NCI-H1694 (cell line): ENCODE measurements at places on chromosomes 1 and 21.

- no peak for DNase-seq
Observed at GRCh38 chr1:102834688-102835320, 273.5 kb downstream of the COL11A1 start.

DNA sequence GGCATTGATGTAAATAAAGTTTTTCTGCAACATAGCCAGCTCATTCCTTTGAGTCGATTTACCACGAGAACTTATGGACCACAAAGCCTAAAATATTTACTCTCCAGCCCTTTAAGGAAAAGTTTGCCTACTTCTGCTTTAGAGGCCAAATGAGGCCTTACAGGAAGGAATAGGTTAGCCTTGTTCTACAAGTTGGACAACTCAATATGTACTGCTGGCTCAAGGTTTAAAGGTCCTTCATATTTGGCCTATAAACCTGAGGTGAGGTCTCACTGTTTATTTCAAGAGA is 144.5 kb upstream of the DNAH14 start:
- no peak for DNase-seq

- no peak for DNase-seq
Observed at GRCh38 chr1:62371375-62371774, 52.1 kb upstream of the KANK4 start.

- DNase-seq: no peak
Observed at GRCh38 chr1:221100611-221101010, 221.4 kb downstream of the HLX start.

DNA sequence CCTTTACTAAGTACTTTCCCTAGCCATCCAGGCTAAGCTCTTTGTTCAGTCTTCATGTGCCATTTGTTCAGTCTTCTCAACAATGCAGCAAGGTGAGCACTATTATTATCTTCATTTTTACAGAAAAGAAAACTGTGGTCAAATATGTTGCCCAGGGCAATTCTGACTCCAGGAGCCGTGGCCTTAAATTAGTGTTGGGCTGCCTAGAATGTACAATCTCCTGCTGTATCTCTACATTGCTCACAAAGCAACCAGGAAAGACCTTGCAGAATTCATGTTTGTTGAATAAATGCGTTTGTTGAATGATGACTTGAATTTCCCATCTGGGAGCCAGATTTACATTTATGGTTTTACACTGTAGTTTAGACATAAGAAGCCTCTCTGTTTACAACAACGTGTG is 14.2 kb downstream of the CD101 start:
- DNase-seq: no peak

GRCh38 chr1:181152892-181153633 is 64.6 kb downstream of the IER5 start:
- no peak for DNase-seq

- no peak for DNase-seq
Observed at GRCh38 chr1:182091083-182091482, 29.6 kb upstream of the ZNF648 start.

DNA sequence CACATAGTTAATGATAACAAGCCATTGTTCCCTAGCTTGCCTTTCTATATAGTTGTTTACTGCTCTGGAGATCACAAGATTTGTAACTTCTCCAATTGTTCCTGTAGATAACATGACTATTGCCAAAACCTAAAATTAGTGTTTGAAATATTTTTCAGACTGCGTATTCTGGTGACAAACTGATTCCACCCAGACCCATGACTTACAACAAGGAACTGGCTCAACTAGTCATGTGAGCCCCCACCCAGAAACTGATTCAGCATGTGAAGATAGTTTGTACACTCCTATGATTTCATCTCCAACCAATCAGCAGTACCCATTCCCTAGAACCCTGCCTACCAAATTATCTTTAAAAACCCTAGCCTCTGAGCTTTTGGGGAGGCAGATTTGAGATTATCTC is 131.4 kb upstream of the BCL9 start:
- DNase-seq: no peak

DNA sequence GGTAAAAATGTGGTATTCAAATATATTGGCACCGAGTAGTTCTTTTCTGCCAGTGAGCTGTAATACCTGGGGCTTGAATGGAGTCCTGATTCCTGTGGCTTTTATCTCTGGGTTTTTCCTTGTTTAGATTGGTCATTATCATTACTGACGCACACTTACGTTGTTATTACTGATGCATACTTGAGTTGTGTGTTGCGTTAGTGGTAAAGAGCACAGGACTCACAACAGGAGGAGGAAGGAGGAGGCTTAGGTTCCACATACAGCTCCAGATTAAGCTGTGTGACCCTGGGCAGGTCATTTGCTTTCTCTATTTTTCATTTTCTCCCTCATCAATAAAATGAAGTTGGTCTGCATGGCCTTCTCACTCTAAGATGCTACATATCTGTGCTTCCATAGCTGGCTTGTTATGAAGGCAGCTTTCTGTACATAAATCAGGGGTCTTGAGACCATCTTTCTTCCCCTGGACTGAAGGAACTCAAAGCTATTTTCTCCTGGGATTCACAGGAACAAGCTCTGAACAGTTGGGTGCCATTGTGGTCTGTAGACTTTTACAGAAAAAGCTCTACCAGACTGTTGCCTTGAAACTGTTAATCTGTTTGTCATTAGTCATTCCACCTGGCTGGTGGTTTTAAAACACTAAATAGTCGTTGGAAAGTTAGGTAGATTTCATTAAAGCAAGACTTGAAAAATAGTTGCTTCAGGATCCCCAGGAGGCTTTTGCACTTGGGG is 5.6 kb downstream of the ARID1A start:
- no peak for DNase-seq

- DNase-seq: no peak
Observed at GRCh38 chr1:45317166-45317565, 9.5 kb upstream of the HPDL start.

DNA sequence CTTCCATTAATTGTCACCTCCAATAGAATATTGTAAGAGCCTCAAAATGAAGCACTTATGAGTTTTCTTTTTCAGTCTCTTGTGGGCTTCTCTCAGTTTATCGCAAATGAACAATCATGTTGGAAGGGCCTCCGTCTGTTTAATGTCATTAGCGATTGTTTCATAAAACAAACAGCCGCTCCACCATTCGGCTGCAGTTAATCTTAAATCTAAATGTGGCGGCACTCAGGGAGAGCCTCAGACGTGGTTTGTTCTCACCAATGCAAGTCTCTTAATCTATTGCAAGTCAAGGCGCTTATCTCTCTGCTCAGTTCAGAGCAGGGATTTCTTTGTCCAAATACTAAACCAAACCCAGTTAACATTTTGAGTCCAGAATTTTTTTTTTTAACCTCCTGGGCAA is 34.9 kb upstream of the ESRRG start:
- DNase-seq: no peak

- no peak for DNase-seq
Observed at GRCh38 chr1:162333991-162334390, 42.7 kb downstream of the SPATA46 start.

GRCh38 chr1:39238476-39238875 is 34.0 kb downstream of the MACF1 start:
- DNase-seq: no peak

DNA sequence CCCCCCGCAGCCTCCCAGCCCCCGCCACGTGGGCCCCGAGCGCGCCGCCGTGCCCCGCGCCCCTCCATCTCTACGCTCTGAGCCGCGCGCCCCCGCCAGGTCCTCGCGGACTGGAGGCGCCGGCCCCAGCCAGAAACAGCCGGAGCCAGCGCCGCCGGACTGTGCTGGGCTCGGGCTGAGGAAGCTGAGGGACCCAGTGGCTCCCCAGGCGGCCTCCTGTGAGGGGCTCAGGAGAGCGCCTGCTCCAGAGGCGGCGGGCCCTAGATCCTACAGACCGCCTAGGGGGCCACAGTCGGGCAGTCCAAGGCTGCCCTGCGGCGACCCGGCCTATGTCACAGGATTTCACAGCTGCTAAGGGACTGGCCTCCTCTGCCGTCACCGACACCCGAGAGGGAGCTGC is 82.1 kb downstream of the NENF start:
- DNase-seq: no peak

- no peak for DNase-seq
Observed at GRCh38 chr1:112251766-112252506, 144.1 kb upstream of the CTTNBP2NL start.

- DNase-seq: no peak
Observed at GRCh38 chr1:89965193-89965768, 29.6 kb upstream of the ZNF326 start.

DNA sequence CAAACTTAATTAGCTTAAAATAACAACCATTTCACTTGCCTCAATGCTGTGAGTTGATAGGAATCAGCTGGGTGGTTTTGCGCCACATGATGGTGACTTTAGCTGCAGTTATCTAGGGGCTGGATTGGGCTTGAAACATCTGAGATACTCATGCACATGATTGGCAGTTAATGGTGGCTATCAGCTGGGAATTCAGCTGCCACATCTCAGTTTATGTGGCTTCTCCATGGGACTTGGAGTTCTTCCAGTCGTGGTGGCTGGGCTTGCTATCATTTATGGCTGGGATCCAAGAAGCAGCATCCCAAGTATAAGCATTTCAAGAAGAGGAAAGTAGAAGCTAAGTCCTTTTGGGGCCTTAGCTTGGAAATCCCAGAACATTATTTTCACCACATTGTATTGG is 36.4 kb downstream of the PDC start:
- no peak for DNase-seq

- DNase-seq: no peak
Observed at GRCh38 chr1:184532199-184532598, 145.4 kb downstream of the C1orf21 start.

DNA sequence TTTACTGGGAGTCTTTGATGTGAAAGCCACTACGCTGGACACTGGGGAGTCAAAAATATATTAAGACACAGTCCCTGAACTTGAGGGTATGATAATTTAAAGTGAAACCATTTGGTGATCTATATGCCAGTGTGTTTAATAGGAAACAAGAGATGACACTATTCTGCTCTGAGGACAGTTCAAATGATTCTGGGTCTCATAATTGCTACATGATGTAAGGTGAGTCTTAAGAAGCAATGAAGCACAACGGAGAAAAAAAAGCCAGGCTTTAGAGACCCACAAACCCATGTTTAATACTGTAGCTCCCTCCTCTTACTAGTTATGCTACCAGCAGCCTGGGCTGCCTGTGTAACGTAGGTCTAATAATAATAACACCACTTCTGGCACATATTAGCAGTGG is 14.2 kb upstream of the LRRC8D start:
- DNase-seq: no peak

- no peak for DNase-seq
Observed at GRCh38 chr1:186183970-186184628, 191.0 kb downstream of the TPR start.

DNA sequence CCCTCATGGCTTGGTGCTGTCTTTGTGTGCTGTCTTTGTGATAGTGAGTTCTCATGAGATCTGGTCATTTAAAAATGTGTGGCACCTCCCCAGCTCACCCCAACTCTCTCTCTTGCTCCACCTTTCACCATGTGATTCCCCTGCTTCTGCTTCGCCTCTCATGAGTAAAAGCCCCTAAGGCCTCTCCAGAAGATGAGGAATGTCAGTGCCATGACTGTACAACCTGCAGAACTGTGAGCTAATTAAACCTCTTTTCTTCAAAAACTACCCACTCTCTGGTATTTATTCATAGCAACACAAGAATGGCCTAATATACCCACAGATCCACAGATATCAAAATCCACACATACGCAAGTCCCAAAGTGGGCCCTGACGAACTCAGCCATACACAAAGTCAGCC is 88.9 kb upstream of the PPP2R5A start:
- DNase-seq: no peak

DNA sequence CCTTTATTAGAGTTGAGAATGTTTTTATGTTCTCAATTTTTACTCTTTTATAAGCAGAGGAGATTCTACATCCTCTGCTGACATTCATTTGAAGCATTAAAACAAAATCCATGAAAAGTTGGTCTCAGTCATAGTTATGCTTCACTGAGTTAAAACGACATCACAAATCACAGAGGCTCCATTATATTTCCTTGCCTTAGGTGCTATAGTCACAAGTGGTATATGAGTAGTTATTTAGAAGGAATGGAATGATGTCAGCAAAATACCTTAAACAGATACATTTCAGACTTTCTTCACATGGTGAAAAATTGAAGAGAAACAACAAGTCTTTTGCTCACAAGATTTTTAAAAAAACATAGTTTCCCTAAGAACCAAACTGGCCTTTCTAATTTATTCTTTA is 11.7 kb upstream of the METTL13 start:
- no peak for DNase-seq

DNA sequence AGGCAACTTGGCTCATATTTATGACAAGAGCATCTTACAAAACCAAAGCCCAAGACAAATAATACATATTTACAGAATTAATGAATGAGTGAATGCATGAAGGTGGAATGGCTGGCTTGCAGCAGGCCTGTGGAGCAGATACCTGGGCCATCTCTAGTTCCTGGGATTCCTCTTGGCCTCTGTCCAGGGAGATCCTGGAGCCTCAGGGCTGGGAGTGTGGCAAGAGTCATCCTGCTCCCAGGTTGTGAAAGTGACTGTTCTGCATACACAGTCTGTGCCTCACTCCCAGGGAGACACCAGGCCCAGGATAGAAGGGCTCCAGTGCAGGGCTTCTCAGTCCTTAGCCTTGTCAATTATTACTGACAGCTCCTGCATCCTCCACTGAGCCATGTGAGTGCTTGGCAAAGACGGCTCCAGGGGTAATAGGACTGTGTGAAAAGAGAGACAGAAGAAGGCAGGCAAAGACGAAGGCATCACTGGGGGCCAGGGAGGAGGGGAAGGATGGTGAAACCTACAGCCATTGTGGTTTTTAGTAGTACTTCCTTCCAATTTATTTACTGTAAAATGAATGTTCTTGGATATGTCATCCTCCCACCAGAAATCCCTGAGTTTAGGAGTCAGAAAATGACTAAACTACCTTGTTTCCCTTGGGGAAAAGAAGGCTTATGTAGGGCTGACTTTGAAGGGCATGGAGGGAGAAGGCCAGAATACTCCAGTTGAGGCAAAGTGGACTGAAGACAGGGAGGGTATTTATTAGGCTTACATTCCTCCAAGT is 14.3 kb upstream of the KPRP start:
- DNase-seq: no peak

GRCh38 chr1:153546796-153547559 is 1.4 kb upstream of the S100A4 start:
- no peak for DNase-seq

DNA sequence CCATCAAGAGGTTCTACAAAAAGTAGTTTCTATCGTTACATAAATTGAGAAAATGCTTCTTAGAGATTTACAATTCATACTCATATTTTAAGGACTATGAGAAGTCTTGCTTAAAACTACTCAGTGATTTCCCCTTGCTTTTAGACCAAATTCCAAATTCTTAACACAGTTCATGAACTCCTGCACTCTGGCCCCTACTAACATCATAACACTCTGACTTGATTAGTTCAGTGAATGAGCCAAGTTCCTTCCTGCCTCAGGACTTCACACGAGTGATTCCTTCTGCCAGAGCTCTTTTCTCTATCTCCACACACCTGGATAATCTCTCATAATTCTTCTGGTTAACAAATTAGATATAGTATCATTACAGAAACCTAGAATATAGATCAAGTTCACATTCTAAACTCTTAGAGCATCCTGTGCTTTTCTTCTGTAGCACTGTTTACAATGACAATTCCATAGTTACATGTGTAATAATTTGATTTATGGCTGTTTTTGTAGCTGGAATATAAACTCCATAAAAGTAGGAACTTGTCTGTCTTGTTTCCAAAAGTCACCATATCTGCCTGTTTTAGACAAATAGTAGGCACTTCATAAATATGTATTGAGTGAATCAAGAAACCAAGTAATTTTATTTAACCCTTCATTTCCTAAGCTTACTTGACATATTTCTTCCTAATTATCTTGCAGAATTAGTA is 59.9 kb downstream of the NUF2 start:
- no peak for DNase-seq
